Bronchial epithelial cell (primary cell): ENCODE measurements at places on chromosomes 1 and 21. TPM values are rescaled to one million over a fixed set of nuclear protein-coding genes. Genes with fewer than 3 reads are reported as not detected.

The MRPL37 gene
- total RNA-seq, result 42.6 and 52.7 TPM in 2 replicates

The CLCA2 gene
- 15.3 and 84.4 TPM in 2 replicates for total RNA-seq

The HSD3B2 gene
- total RNA-seq, result not detected in 2 replicates

The FCMR gene
- total RNA-seq, result 0.38 TPM in 1 of 2 replicates, not detected in the other

The MYOG gene
- total RNA-seq, result not detected in 2 replicates

The TCHH gene
- total RNA-seq, result under 0.01 TPM in 2 replicates

The SPRR4 gene
- total RNA-seq, result not detected in 2 replicates

The SMPDL3B gene
- 2.4 and 2.7 TPM in 2 replicates for total RNA-seq

The SYT2 gene
- total RNA-seq, result under 0.01 TPM in 2 replicates

The SPRR2F gene
- total RNA-seq, result not detected in 2 replicates

The COL6A2 gene
- 1.0 and 12.6 TPM in 2 replicates for total RNA-seq

The CRYAA gene
- not detected in 2 replicates for total RNA-seq
